ENCODE measurements at places on chromosomes 5 and 9. TPM values are rescaled to one million over a fixed set of nuclear protein-coding genes. Genes with fewer than 3 reads are reported as not detected.

Gene TAF11L6
- not detected for total RNA-seq

GRCh38 chr9:103355000-103355399 is 359.9 kb downstream of the CYLC2 start:
- no peak overlapping the region for H3K4me3 ChIP-seq
- H3K27me3 ChIP-seq: no peaks in the 10 kb centered on the region
- H3K27ac ChIP-seq: no peak overlapping the region
- no peaks in the 10 kb centered on the region for H3K36me3 ChIP-seq
- DNase-seq: no peak

DNA sequence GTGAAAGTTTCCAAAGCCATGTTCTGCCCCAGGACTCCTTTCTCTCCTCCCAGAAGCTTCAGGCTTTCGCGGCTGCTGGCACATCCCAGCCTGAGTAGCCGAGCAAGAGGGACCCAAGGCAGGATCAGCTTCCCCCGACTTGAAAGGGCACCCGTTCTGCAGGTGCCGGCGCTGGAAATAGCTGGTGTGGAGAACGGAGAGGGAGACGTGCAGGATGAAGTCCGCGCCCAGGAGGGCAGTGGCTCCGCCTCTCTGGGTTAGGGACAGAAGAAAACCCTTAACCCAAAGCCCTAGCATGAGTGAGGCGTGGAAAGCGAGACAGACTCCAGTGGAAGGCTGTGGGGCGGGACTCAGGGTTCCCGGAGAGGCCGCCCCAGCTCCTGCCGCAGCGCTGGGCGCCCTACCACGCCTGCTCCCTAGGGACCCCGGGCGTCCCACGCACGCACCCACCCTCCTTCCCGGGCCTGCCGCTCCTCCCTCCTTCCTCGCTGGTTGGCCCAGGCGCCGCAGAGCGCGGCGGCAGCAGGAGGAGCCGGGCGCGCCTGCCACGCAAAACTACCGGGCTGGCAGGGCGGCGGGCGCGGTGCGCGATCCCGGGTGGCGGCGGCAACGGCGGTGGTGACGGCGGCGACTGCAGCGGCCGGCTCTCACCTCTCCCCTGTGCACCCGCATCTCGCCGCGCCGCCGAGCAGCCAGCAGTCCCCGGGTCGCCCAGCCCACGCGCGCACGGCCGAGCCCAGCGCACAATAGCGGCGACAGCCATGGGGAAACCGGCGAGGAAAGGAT is at the start of gene SLC1A1:
Gene SLC1A1, plus strand, starts transcription at position 550 of the 786 bp plus-strand sequence. Its CDS starts 212 bp downstream, at position 762.
- H3K4me1 ChIP-seq: peaks cover 29% of the 10 kb centered on the region
- peak; percentile 93 for DNase-seq
- H3K4me3 ChIP-seq: peak within 1 kb of the TSS; percentile 85
- no peaks in the 10 kb centered on the region for H3K36me3 ChIP-seq
- no peaks in the 10 kb centered on the region for H3K27me3 ChIP-seq

Gene LEAP2
- total RNA-seq: 0.23 TPM

- H3K4me1 ChIP-seq: peaks cover 33% of the 10 kb centered on the region
- peak overlapping the region; percentile 69 for H3K4me3 ChIP-seq
- DNase-seq: no peak
- H3K36me3 ChIP-seq: no peaks in the 10 kb centered on the region
These were observed 10.6 kb downstream of the MYOZ3 start for GRCh38 chr5:150671509-150672236.

DNA sequence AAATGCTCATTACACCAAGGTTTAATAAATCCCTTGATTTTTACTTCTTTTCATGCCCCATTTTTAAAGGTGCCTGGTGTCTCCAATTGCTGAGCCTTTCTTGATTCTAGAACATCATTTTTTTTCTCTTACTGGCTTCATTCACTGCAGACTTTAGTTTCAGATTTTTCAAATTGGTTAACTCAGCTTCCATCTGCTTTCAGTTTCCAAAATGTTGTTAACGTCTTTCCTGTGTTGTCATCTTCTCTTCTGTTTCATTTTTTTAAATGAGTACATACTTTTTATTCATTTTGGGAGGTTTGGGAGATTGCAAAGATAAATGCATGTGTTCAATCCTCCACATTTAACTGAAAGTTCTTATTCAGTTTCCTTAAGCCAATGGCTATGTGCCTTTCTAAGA is 126.4 kb upstream of the CCNG1 start:
- DNase-seq: no peak
- H3K27me3 ChIP-seq: no peaks in the 10 kb centered on the region
- H3K36me3 ChIP-seq: no peaks in the 10 kb centered on the region
- H3K4me1 ChIP-seq: no peaks in the 10 kb centered on the region
- no peak overlapping the region for H3K4me3 ChIP-seq
- H3K27ac ChIP-seq: no peak overlapping the region

DNA sequence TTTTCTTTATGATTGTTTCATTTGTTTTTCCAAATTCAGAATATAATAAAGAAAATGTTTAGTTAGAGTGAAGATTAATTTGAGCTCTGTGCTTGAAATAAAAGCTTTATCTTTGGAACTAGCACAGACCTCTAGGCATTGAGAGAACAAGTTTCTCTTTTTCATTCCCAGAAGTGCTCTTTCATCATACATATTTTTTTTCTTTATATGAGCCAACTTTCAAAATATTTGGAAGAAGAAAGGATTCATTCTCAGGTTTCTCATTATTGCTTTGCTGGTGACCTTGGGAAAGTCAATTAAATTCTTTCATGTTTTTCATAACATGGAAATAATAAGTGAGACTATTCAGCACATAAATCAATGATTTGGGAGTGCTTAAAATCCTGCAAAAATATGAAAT is 16.8 kb downstream of the CTXN3 start:
- no peak for DNase-seq
- no peaks in the 10 kb centered on the region for H3K27me3 ChIP-seq
- no peak overlapping the region for H3K4me3 ChIP-seq
- peaks cover 71% of the 10 kb centered on the region for H3K4me1 ChIP-seq
- peak overlapping the region; percentile 69 for H3K27ac ChIP-seq

GRCh38 chr5:6686915-6687409 is 26.3 kb upstream of the TENT4A start:
- DNase-seq: no peak
- peaks cover 4% of the 10 kb centered on the region for H3K4me1 ChIP-seq

DNA sequence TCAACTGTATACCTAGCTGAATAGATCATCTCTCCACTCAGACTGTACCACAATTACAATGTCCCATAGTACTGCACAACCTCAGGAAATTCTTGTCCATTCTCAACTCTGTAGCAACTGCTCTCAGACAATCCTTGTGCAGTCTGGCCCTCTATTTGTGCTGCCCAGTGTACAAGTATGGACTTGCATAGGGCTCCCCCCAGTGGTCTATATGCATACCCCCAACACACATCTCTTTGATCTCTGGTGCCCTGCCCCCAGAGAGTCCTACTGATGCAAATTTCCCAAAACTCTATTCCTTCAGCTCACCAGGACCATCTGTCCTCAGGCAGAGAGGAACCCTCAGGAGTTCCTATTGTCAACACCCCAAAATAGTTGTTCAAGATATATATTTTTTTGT is 205.3 kb downstream of the SLCO4C1 start:
- no peak overlapping the region for H3K4me3 ChIP-seq
- H3K27ac ChIP-seq: no peak overlapping the region
- no peaks in the 10 kb centered on the region for H3K4me1 ChIP-seq

Gene NME5
- 2.0 TPM for total RNA-seq

Gene HTR1A
- total RNA-seq: not detected

DNA sequence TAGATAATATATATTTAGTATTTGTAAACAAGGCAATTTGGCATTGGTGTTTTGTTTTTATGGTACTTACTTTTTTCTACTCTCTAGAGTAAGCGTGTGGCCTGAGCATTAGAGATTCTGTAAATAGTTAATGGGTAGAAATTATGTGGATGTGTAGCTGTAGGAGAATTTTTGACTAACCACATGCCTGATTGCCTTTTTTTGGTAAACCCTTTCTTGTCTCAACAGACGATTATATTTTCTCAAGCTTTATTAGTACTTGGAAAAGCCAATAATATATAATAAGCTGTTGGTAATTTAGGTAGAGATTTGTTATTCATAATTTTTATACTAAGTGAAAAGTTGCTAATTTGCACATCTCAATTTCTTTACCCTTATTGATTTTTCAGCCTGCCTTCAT is 76.8 kb downstream of the FCHO2 start:
- no peaks in the 10 kb centered on the region for H3K27me3 ChIP-seq
- H3K4me1 ChIP-seq: no peaks in the 10 kb centered on the region
- DNase-seq: no peak
- H3K4me3 ChIP-seq: no peak overlapping the region

DNA sequence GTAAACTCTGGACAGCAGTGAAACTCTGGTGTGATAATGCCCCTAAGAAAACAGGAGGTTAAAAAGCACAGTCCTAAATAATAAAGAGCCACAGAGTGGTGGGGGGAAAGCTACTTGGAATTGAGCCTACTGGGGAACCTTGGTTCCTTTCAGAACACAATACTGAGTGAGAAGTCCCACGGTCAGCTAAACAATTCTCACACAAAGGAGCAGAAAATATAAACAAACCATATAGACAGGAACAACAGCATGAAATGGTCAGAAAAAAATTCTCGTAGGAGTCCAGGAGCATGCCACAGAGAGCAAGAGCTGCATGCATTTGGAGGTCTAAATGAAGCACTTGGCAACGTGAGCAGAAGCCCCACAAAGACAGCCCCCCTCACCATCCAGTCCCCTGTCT is 56.0 kb downstream of the TEK start:
- H3K36me3 ChIP-seq: peaks cover 9% of the 10 kb centered on the region
- H3K4me3 ChIP-seq: no peak overlapping the region
- no peak overlapping the region for H3K27ac ChIP-seq
- H3K4me1 ChIP-seq: no peaks in the 10 kb centered on the region

DNA sequence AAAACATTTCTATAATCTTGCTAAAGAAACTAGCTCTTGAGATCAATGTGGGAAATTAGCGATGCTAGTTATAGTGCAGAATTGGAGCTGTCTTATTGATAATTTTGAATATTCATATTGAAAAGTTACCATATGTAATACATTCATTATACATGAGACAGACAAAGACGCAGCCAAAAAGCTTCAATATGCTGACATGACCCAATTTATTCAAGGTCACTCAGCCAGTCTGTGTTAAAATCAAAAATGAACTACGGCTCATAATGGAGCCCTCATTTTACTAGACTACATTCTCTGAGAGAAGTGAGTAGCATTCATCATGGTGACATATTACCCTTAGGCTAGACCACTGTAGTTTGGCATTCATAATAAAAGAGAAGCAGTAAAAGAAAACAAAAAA is 107.3 kb upstream of the GABRG2 start:
- no peak for DNase-seq
- no peak overlapping the region for H3K4me3 ChIP-seq
- H3K36me3 ChIP-seq: no peaks in the 10 kb centered on the region

DNA sequence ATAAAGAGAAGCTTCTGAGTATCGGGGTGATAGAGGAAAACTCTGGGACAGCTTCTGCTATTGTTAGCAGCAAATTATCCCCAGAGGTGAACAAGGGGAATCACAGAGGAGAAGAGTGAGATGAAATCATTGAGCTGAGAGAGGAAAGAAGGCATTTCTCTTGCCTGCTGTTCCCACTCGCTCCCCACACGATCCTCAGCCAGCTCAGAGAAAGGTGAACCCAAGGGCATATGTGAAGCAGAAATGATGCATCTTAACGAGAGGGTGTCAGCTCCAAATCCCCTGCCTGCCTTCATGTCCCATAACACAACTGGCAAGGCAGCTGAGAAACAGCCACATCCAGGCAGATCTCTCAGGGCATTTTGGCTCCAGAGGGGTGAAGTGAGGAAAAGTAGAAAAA is 111.6 kb downstream of the BRINP1 start:
- H3K27ac ChIP-seq: no peak overlapping the region
- H3K4me3 ChIP-seq: no peak overlapping the region
- H3K36me3 ChIP-seq: no peaks in the 10 kb centered on the region
- H3K27me3 ChIP-seq: no peaks in the 10 kb centered on the region

Gene SLC34A3
- total RNA-seq: not detected

DNA sequence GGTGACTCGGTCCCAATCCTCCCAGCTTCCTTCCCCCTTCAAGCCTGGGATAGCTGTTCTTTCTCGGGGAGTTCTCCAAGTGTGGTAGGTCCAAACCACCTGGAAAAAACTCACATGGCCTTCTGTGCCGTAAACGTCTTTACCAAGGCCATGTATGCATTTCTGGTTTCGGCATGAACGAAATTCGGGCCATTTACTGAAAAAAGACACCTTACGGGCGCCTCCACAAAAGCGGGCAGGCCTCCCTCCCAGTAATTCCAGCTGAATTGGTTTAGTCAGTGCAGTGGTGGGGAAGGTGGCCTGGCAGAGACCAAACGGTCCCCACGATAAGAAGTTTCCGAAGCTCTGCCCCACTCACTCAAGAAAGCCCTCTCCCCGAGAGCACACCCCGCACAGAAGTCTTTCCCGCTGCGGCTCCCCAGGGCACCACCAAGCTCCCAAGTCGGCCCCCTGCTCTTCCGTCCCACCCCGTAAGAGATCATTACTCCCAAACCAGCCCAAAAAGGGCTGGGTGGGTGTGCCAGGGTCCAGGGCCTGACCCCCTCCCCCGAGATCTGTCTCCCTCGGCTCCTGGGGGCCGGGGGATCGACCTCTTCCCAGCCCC is 86.3 kb upstream of the MELK start:
- peak overlapping the region; percentile 91 for H3K27ac ChIP-seq
- no peak for DNase-seq
- no peaks in the 10 kb centered on the region for H3K27me3 ChIP-seq
- no peaks in the 10 kb centered on the region for H3K36me3 ChIP-seq
- H3K4me1 ChIP-seq: peaks cover 28% of the 10 kb centered on the region

DNA sequence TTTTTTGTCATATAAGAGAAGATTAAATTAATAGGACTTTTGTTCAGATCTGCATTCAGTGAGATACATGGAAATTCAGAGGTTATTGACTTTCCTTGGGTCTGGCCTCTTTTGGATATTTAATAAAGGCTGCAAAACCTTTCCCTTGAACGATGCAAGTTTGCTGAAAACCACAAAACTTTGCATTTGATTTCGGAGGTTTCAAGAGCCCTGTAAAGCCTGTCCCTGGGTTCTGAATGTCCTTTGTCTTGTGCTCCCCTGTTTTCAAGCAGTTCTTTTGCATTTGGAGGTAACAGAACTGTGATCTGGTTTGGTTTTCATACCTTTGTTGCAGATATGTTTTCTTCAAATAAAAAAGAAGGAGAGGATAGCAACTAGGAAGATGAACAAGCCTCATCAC is 188.1 kb upstream of the DMRT1 start:
- DNase-seq: no peak
- no peak overlapping the region for H3K4me3 ChIP-seq
- no peak overlapping the region for H3K27ac ChIP-seq
- H3K27me3 ChIP-seq: no peaks in the 10 kb centered on the region
- H3K4me1 ChIP-seq: peaks cover 63% of the 10 kb centered on the region

Gene LMBRD2
- 10.4 TPM for total RNA-seq

GRCh38 chr5:1363581-1363980 is 18.7 kb upstream of the CLPTM1L start:
- no peak for DNase-seq
- no peaks in the 10 kb centered on the region for H3K36me3 ChIP-seq
- H3K27me3 ChIP-seq: no peaks in the 10 kb centered on the region
- H3K4me3 ChIP-seq: no peak overlapping the region
- H3K4me1 ChIP-seq: no peaks in the 10 kb centered on the region
- no peak overlapping the region for H3K27ac ChIP-seq

Gene ZNF618
- total RNA-seq: 1.2 TPM

Gene NUTM2F
- not detected for total RNA-seq

Gene DNAJC25
- total RNA-seq: 12.0 TPM

- H3K4me3 ChIP-seq: no peak overlapping the region
- no peaks in the 10 kb centered on the region for H3K4me1 ChIP-seq
- no peak for DNase-seq
- no peak overlapping the region for H3K27ac ChIP-seq
These were observed 339.9 kb downstream of the ASTN2 start for GRCh38 chr9:117074784-117075520.
